ENCODE measurements at places on chromosomes 12 and 14.

DNA sequence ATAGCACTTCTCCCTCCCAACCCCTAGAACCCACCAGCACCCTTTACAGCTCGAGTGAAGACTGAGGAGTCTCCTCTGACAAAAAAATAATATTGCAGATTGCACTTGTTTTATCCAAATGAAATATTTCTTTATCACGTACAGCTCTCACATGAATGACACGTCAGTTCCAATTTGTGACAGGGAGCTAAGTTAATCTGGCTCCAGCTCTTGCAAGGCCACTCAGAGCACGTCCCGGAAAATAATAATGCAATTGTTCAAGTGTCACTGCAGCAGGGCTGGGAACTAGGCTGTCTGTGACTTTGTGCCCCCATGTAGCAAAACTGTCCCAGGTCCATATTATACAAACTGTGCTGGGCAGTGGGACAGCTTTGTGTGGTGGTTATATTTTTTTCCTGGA is 539.6 kb downstream of the VRK1 start:
- no peak for DNase-seq

- no peak for DNase-seq
These were observed 15.3 kb upstream of the SPIC start for GRCh38 chr12:101459642-101460346.

DNA sequence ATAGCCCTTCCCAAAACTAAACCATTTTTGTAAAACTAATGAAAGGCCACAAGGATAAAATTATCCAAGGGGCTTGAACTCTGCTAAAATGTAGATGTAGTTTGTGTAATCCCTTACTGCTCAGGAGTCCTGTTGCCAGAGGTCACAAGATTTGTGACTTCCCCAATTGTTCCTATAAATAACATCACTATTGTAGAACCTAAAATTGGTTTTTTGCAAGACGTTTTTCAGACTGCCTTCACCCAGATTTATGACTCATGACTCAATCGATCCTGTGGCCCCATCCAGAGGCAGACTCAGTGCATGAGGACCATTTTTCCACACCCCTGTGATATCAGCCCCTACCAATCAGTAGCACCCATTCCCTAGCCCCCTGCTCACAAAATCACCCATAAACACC is 61.5 kb upstream of the RASSF8 start:
- no peak for DNase-seq

GRCh38 chr14:88614218-88614907 is 51.5 kb downstream of the ZC3H14 start:
- DNase-seq, result no peak

- no peak for DNase-seq
These were observed 162.1 kb upstream of the VASH1 start for GRCh38 chr14:76599141-76599540.

DNA sequence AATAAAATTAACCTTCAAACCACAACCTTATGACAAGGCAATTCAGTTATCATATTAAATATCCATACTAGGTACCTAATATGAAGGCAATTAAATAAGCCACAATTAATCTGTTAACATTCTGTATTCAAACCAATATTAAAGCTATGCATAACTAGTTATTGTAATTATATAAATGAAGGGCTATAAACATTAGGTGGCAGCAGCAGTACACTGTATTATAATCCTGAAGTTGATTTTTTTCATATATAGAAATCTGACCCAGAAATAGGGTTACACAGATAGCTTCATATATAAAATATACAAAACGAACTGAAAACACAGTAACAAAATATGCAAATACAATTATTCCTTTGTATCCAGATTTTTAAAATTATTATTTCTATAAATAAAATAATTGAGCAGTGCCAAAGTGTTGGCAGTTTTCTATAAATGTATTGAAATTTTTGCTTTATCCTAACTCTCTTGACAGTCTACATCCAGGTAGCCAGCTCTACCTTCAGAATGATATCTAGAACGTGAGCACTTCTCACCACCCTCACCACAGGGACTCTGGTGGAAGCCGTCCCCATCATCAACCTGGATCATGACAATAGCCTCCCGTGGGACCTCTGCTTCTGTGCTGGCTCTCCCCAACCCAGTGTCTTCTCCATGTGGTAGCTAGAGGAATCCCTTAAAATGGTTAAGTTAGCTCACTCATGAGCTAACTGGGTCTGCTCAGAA is 136.2 kb downstream of the MED13L start:
- no peak for DNase-seq

- DNase-seq, result no peak
These were observed 4.5 kb upstream of the NYNRIN start for GRCh38 chr14:24394275-24394674.
